ENCODE measurements at places on chromosomes 5 and 9.

DNA sequence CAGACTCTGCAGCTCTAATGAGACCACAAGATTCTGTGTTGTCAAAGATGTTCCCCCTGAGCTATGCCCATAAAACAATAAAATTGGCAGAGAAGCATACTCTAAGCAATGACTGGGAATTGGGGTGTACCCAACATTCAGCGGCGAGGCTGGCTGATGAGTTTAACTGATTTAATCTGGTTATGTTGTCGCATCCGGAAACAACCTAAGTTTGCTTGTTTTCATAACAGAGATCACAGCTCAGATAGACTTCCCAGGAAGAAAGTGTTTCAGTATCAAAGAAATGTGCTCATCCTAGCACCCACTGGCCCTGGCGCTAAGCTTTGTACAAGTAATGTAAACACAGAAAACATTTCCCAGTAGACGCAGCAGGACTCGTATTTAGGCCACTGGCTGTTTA is 7.4 kb downstream of the SEMA5A start:
- no peak for DNase-seq

GRCh38 chr9:124137944-124138335 is 119.8 kb upstream of the NEK6 start:
- no peak for DNase-seq

- DNase-seq: no peak
Measured at GRCh38 chr5:140037012-140037411, 6.1 kb downstream of the NRG2 start.

DNA sequence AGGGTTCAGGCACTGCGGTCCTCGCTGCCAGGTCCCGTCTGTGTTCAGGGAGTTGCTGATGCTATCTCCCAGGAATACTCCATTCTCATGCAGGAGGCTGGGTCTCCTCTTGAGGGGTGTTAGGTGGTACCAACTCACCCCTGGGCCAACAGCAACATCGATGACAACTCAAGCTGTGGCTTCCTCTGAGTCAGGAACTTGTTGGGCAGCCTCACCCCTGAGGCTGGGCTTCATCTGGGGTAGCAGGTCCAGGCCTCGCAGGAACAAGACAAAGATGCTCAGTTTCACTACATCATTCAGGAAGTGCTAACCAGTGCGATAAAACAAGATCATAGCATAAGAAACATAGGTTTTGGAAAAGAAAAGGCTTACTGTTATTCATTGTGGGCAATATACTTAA is 125.9 kb downstream of the SYK start:
- DNase-seq: no peak

GRCh38 chr5:106660681-106661080 is 1010.1 kb downstream of the EFNA5 start:
- no peak for DNase-seq

- DNase-seq: no peak
Measured at GRCh38 chr9:80156262-80156661, 584.5 kb downstream of the TLE4 start.

DNA sequence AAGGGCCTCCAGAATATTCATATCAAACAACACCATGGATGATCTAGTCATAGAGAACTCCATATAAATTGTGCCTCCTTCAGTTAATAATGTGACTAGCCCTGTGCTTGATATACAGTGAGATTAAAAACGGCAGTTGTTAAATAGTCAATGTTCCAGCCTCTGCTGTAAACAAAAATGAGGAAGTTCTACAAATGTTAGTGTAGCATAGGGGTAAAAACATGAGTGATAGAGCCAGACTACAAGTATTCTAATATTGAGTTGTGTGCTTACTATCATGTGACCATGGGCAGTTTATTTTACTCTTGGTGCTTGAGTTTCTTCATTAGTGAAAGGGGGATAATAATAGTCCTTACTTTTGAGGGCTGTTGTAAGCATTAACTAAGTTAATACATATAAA is 43.3 kb upstream of the SLCO6A1 start:
- DNase-seq: no peak

DNA sequence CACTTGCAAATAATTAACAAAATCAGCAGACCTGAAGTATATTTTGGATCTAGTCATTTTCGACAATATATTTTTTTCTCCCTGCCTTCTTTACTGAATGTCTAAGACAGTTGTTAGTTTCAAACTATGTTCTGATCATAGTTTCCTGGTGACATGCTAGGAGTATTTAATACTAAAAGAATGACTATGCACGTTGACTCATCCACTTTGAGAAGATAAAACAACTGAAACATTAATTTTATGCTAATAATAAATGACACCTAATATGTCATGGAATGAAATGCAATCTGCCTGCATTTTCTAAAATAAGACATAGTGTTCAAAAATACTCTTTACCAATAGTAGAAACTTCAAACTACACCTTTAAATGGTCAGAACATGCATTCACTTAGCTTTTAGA is 2123.7 kb upstream of the C9orf72 start:
- DNase-seq: no peak

DNA sequence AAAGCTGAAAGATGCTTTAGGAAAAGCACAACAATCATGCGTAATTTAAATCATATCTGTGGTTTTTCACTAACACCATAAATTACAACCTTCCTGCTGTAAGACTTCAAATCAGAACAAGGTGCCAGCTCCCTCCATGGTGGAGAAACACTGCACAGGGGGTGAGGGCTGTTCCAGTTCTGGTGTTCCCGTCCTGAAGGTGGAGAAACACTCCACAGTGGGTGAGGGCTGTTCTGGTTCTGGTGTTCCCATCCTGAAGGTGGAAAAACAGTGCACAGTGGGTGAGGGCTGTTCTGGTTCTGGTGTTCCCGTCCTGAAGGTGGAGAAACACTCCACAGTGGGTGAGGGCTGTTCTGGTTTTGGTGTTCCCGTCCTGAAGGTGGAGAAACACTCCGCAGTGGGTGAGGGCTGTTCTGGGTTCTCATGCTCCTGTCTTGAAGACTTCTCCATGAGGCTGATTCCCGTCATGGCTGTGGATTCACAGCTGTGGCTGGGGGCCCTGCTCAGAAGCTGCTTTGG is 12.9 kb downstream of the PLEKHG4B start:
- DNase-seq: no peak

DNA sequence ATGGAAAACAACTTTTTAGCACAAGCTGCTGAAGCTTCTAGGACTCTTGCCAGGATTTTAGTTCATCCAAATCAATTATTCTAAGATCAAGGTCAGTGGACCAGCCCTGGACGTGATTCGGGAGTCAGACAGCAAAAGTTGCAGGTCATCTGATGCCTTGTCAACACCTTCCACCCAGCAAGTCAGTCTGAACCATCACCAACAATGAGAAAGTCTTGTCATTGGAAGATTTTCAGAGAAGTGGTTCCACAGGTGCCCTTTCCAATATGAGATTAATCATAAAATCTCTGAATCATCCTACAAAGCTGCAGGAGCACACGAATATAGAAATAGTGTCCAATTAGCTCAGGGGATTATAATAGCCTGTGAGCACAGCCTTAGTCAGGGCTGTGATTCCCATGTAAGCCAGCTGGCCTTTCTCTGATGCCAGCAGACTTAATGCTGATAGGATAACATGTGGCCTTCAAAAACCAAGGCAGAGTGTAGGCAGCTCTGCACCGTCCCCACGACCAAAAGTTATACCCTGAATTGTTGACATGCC is 445.0 kb upstream of the TRPC7 start:
- peak; percentile 53 for DNase-seq

DNA sequence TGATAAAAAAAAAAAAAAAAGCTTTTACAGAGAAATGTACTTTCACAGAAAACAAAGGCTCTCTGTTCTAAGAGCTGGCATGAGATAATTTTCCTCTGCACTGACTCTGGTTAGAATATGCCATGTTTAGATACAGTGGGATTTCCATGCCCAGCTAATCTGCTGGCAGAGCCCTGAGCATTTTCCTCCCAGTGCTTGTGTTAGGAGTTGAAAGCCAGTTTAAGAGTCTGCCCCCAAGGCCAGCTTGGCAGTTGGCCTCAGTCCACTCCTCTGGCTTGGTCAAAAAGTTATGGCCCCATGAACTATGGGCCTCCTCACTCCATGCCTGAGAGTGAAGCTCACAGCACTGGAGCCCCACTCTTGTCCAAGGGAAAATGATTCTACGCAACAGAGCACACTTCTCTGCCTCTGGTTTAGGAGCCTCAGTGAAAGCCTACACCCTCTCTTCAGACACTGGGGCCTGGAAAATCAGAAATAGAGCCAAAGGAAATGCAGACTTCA is 21.9 kb downstream of the MOCS2 start:
- no peak for DNase-seq

- DNase-seq: no peak
Measured at GRCh38 chr5:51279983-51280706, 103.1 kb upstream of the ISL1 start.

DNA sequence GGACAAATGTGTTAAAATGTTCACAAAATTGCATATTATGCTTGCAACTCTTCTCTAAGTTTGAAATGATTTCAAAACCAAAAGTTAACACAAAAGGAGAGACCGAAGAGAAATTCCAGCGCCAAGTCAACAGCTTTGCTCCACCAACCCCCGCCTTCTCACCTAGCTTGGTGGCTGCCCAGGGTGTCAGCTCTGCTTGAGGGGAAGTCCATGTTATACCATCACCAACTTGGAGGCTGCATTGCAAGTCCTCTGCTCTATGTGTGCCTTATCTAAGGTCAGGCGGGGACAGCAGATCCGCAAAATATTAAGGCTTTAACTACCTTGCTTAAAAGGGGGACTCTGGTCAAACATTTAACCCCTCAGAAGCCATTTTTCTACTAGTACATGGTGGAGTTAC is 14.6 kb downstream of the CCNJL start:
- DNase-seq: no peak

GRCh38 chr5:169268019-169268418 is 32.9 kb downstream of the SLIT3 start:
- no peak for DNase-seq

- no peak for DNase-seq
Measured at GRCh38 chr5:15550502-15551112, 50.6 kb downstream of the FBXL7 start.

GRCh38 chr5:79448336-79448735 is 65.6 kb downstream of the HOMER1 start:
- DNase-seq: no peak

DNA sequence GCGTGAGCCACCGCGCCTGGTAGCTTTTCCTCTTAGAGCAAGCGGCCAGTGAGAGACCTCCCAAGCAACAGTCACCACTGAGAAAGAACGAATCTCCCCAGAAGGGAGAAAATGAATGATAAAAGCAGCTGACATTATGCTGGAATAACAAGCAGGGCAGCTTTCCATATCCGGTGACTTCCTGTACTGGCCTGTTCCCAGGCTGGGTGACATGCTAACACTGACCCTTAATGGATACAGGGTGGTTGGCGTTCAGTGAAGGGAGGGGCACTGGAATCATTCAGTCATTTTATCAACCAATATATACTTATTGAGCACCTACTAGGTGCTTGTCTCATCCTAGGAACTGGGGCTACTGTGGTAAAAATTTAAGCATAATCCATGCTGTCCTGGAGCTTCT is 357.3 kb upstream of the PANK3 start:
- no peak for DNase-seq

GRCh38 chr9:2686911-2687310 is 30.4 kb upstream of the KCNV2 start:
- DNase-seq: no peak

GRCh38 chr5:35338157-35338453 is 107.8 kb upstream of the PRLR start:
- DNase-seq: no peak

- DNase-seq: no peak
Measured at GRCh38 chr5:80958616-80959015, 1.5 kb upstream of the RASGRF2 start.

GRCh38 chr9:125532412-125532811 is 174.6 kb downstream of the MAPKAP1 start:
- no peak for DNase-seq

GRCh38 chr9:85432599-85432998 is 309.2 kb downstream of the AGTPBP1 start:
- no peak for DNase-seq

- no peak for DNase-seq
Measured at GRCh38 chr9:133700819-133701320, 37.3 kb downstream of the SARDH start.

- DNase-seq: no peak
Measured at GRCh38 chr9:76898786-76899185, 7.1 kb downstream of the PRUNE2 start.

DNA sequence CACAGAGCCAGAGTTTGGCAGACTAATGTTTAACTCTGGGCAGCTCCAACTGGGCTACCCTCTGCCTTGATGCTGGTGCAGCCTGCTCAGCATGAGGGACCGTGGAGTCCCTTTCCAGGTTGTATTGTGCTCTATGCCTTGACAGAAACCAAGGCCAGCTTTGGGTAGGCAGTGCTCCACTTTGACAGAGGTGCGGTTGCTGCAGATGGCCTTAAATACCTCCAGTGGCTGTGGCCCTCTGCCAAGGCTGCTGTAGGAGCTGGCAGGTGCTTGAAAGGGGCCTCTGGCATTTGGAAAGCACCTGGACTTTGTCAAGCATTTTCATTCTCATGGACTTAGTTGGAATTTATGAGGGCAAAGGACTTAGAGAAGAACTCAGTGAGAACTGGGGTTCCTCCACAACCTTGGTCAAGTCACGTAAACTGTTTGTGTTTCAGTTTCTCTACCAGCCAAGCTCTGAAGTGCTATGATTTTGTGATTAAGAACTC is 249.7 kb upstream of the ZNF462 start:
- DNase-seq: no peak

- no peak for DNase-seq
Measured at GRCh38 chr5:136052692-136053335, 24.0 kb downstream of the TGFBI start.

- DNase-seq: no peak
Measured at GRCh38 chr9:118236625-118237024, 532.4 kb downstream of the TLR4 start.

DNA sequence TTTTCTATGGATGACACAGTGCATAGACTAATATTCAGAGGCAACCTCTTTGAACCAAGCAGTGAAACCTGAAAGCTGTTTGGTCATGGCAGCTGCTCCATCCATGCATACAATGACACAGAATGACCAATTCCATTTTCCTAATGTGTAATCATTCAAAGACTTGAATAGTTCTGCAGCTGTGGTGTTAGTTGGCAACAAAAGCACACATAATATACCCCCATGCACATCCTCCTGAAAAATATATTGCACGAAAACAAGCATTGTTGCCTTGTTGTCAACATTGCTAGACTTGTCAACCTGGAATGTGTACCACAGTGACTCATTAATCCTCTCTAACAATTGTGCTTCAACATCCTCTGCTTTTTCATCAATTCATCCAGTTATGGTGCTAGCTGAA is 71.0 kb upstream of the SEMA6A start:
- DNase-seq: no peak

DNA sequence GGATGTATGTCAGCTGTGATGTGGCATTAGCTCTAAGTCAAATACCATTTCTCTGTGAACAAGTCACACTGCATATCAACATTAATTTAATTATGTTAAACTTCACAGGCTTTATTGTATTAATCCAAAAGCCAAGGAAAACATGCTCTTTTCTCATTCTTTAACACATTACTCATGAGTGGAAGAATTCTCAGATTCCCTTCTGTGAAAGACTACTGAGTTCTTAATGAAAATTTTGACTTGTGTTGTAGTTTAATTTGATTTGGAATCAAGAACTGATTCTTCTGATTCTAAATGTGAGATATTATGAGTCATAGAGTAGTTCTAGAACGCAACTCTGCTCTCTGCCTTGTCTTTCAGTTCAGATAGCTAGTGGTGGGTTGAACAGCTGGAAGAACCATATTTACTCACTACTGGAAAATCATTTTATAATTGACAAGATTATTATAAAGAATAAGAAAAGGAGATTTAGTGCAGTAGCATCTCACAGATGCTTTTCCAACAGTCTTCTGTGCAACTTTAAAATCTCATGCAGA is 90.6 kb downstream of the VCAN start:
- no peak for DNase-seq

GRCh38 chr5:168658394-168658793 is 79.2 kb upstream of the PANK3 start:
- DNase-seq: no peak

GRCh38 chr9:90774682-90775081 is 26.9 kb upstream of the SYK start:
- DNase-seq: no peak

Data from gastrocnemius medialis (tissue), 4 donors.